NCI-H1105 (cell line): ENCODE measurements at places on chromosomes 11 and 22.

DNA sequence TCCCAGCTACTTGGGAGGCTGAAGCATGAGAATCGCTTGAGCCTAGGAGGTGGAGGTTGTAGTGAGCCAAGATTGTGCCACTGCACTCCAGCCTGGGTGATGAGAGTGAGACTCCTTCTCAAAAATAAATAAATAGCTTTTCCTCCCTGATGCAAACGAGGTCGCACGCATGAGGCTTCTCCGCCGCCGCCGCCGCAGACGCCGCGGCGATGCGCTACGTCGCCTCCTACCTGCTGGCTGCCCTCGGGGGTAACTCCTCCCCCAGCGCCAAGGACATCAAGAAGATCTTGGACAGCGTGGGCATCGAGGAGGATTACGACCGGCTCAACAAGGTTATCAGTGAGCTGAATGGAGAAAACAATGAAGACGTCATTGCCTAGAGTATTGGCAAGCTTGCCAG, 20.0 kb upstream of the RAB39A start:
- no peak for DNase-seq

DNA sequence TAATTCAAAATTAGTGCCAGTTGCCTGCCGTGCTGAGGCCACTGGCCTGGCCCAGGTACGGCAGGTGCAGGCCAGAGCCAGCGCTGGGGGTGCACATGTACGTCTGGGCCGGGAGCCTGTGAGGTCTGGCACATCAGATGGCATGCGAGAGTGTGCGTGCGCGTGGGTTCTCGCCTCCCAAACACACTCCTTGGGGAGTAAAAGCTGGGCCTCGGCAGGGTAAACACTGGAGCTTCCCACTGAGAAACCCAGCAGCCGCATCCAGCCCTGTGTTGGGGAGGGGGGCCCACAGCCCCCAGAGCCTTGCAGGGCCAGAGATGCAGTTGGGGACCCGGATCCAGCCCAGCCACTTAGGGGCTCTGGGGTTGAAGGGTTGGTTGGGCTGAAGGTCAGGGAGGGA, 37.8 kb downstream of the FLRT1 start:
- no peak for DNase-seq

- DNase-seq, result no peak
Observed at GRCh38 chr11:65928667-65929066, 9.4 kb downstream of the DRAP1 start.

GRCh38 chr22:48835857-48836672, 991.6 kb downstream of the BRD1 start:
- DNase-seq, result no peak

GRCh38 chr11:117799634-117800033, 2.6 kb upstream of the DSCAML1 start:
- DNase-seq, result no peak
